ENCODE measurements at places on chromosomes 7 and 10. TPM values are rescaled to one million over a fixed set of nuclear protein-coding genes. Genes with fewer than 3 reads are reported as not detected.

GRCh38 chr7:112882511-112882910 lies 92.3 kb upstream of the TMEM168 start:
- no peak for DNase-seq
- no peak overlapping the region for H3K4me3 ChIP-seq
- no peaks in the 10 kb centered on the region for H3K27me3 ChIP-seq

- no peak overlapping the region for H3K27ac ChIP-seq
- H3K4me1 ChIP-seq: no peaks in the 10 kb centered on the region
- no peak overlapping the region for H3K4me3 ChIP-seq
Measured at GRCh38 chr10:12252882-12253546, 57.0 kb downstream of the CDC123 start.

GUSB gene
- polyA plus RNA-seq: 52.1 TPM

ORC5 gene
- 29.2 TPM for polyA plus RNA-seq

- no peaks in the 10 kb centered on the region for H3K36me3 ChIP-seq
- no peak for DNase-seq
- no peak overlapping the region for H3K27ac ChIP-seq
- no peaks in the 10 kb centered on the region for H3K27me3 ChIP-seq
- no peaks in the 10 kb centered on the region for H3K4me1 ChIP-seq
Measured at GRCh38 chr7:79471699-79472098, 18.2 kb upstream of the MAGI2 start.

DNA sequence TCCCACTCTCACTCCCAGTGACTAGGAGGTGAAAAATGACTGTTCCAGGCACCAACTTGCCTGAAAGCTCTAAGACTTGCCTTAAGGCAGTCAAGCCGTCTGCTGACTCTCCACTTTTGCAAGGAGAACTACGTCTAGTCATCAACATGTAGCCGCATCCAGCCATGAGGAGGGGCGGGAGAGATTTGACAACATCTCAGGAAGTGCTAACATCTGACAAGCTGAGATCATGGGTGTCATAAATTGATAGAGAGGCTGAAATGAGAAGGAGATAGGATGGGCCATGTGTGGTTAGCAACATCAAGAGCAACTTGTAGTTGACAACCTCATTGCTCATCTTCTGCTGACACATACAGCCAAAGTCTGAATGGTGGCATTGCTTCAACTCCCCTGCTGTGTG lies 9.0 kb upstream of the TBXAS1 start:
- no peak overlapping the region for H3K4me3 ChIP-seq
- H3K27me3 ChIP-seq: no peaks in the 10 kb centered on the region
- H3K27ac ChIP-seq: no peak overlapping the region
- no peaks in the 10 kb centered on the region for H3K4me1 ChIP-seq
- no peaks in the 10 kb centered on the region for H3K36me3 ChIP-seq
- no peak for DNase-seq

DNA sequence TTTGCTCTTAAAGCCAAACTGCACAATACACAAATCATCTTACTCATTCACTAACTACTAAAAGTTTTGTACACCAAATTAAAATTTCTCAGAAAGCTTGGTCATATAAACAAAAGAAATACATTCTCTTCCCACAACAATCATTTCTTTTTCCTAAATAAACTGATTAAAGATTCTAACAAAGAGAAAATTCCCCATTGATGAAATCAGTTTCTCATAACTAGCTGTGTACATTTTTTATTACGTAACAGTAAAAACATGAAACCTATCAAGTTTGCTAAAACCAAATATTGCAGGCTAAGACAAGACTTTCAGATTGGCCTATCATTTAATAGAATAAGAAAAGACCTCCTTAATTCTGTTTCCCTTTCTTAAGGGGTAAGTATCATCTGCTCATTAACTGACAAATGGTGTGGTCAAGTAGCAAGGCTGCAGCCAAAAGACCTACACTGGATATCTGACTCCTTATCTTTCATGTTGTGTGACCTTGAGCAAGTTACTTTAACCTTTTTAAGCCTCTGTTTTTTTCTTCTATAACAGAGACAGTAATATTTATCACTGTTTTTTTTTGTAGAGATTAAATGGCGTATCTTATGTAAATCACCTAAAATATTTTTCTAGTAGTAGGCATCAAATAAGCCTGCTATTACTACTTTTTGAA lies 22.4 kb downstream of the NAMPT start:
- H3K27ac ChIP-seq: no peak overlapping the region
- no peak overlapping the region for H3K4me3 ChIP-seq
- DNase-seq: no peak
- H3K27me3 ChIP-seq: no peaks in the 10 kb centered on the region
- H3K36me3 ChIP-seq: peaks cover 49% of the 10 kb centered on the region
- H3K4me1 ChIP-seq: peaks cover 9% of the 10 kb centered on the region

DNA sequence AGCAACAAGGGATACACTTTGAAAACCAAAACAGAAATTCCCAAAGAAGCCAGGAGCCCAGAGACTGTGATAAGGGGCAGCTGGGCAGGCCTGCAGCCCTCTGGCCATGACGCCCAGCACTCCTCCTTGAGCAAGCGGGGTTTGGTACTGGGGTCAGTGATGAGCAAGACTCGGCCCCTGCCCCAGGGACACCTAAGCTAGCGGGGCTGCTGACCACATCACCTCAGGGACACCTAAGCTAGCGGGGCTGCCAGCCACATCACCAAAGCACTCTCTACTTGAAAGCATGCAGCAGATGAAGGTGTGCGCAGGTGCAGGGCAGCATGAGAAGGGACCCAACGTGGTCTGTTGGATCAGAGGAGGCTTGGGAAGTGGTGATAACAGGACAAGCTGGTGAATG lies 108.0 kb upstream of the PPP2R2D start:
- no peaks in the 10 kb centered on the region for H3K27me3 ChIP-seq
- no peak for DNase-seq
- H3K4me3 ChIP-seq: no peak overlapping the region

- H3K4me1 ChIP-seq: no peaks in the 10 kb centered on the region
- H3K4me3 ChIP-seq: no peak overlapping the region
- DNase-seq: no peak
- H3K36me3 ChIP-seq: no peaks in the 10 kb centered on the region
- no peak overlapping the region for H3K27ac ChIP-seq
- peaks cover 3% of the 10 kb centered on the region for H3K27me3 ChIP-seq
Measured at GRCh38 chr10:113921561-113922370, 67.3 kb downstream of the NHLRC2 start.

GRCh38 chr7:157775560-157776332 lies 438.9 kb downstream of the DNAJB6 start:
- no peak overlapping the region for H3K27ac ChIP-seq
- no peak for DNase-seq
- H3K4me1 ChIP-seq: no peaks in the 10 kb centered on the region
- H3K27me3 ChIP-seq: peaks cover 4% of the 10 kb centered on the region

- DNase-seq: no peak
- H3K4me3 ChIP-seq: no peak overlapping the region
- H3K36me3 ChIP-seq: no peaks in the 10 kb centered on the region
Measured at GRCh38 chr10:4214908-4215307, 429.9 kb upstream of the KLF6 start.

VPS37D gene
- 0.29 TPM for polyA plus RNA-seq

GRCh38 chr10:80163741-80164341 lies 31.3 kb downstream of the PLAC9 start:
- peaks cover 94% of the 10 kb centered on the region for H3K36me3 ChIP-seq
- no peak overlapping the region for H3K4me3 ChIP-seq
- DNase-seq: no peak
- H3K27ac ChIP-seq: no peak overlapping the region
- no peaks in the 10 kb centered on the region for H3K27me3 ChIP-seq

DNA sequence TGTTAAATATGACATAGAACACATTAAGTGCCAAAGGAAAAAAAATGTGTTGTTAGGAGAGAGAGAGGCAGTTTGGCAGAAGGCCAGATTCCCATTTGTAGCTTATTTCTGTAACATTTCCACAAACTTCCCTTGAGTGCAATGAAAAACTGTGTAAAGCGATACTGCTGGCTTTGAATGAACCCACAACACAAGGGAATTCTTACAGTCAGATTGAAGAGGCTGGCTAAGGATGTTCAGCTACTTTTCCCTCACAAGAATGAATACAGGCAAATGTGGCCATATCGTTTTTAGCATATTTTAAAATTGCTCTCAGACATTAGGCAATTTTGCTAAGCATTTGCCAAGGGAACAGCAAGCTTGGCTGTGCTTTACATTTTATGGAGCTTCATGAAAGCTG lies 614.1 kb upstream of the FZD8 start:
- DNase-seq: no peak
- H3K27ac ChIP-seq: no peak overlapping the region
- H3K4me3 ChIP-seq: no peak overlapping the region
- no peaks in the 10 kb centered on the region for H3K4me1 ChIP-seq
- H3K36me3 ChIP-seq: no peaks in the 10 kb centered on the region

OR9A2 gene
- not detected for polyA plus RNA-seq

DNA sequence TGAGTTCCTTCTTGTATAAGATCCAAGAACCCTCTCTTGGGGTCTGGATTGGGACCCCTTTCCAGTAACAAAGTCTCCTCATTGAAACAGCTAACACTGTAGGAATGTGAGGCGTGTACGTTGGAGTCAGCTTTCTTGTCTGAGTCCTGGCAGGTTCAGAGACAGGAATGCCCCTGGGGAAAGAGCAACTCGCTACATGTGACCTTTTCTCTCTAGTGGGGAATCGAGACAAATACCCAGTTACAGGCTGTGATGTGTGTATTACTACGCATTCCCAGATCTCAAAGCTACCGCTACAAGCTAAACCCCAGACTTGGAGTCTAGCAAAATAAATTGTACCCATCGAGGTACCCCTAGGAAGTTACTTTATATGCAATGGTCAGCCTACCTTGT lies 85.6 kb upstream of the FRMD4A start:
- no peak overlapping the region for H3K4me3 ChIP-seq
- no peak for DNase-seq
- H3K27ac ChIP-seq: no peak overlapping the region
- H3K27me3 ChIP-seq: peaks cover 38% of the 10 kb centered on the region

GRCh38 chr10:89853781-89854191 lies 152.4 kb downstream of the KIF20B start:
- no peaks in the 10 kb centered on the region for H3K4me1 ChIP-seq
- H3K27ac ChIP-seq: no peak overlapping the region
- no peak overlapping the region for H3K4me3 ChIP-seq
- H3K36me3 ChIP-seq: no peaks in the 10 kb centered on the region
- DNase-seq: no peak

DNA sequence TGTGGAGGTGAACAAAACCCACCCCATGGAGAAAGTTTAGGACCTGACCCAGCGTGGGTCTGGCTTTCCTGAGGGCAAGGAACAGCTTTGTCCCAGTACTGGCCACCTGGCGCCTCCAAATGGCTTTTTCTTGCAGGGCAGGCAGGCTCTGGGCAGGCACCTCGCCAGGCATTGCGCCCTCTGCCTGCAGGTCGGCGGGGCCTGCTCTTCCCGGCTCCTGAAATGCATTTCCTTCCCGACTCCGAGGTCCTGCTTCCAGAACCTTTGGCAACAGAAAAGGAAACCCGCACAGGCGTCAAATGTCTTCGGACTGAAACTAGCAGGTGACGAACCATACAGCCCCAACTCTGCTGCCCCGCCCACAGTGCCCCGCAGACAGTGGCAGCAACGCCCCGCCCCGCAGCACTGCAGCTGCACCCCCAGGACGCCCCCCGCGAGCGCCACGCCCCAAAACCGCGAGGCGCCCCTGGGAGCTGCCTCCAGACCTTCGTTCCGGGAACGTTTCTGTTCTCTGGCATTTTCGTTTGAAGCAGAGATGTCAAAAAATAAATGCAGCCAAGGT lies 65.5 kb downstream of the C10orf143 start:
- DNase-seq: no peak
- no peaks in the 10 kb centered on the region for H3K4me1 ChIP-seq
- H3K36me3 ChIP-seq: no peaks in the 10 kb centered on the region
- H3K27me3 ChIP-seq: no peaks in the 10 kb centered on the region
- no peak overlapping the region for H3K4me3 ChIP-seq

PIK3AP1 gene
- polyA plus RNA-seq: 1.9 TPM

DNA sequence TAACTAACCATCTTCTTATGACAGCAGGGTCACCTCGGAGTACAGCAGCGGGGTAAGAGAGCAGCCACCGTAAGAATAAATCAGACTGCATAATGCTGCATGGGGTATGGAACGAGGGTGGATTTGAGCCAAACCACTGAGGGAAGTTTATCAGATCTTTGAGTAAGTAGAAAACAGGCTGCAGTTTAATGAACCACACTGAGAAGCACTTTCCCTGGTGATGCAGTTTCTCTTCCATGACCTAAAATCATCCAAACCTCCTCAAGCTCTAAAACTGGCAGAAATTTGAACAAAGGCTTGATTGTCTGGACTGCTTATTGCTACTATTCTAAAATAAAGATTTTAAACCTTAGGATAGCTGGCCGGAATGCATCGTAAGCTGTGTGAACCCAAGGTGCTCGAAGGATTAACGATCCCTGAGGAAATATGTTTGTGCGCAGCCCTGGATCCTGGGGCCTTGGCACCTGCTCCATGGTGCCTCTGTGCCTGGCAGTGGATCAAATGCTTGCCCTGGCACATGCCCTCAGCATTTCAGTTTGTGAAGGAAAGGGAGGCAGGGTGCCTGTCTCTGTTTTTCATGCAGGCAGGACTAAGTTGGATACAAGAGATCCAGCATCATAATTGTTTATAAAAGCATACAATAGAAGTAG lies 322.7 kb downstream of the LHFPL3 start:
- no peaks in the 10 kb centered on the region for H3K36me3 ChIP-seq
- no peaks in the 10 kb centered on the region for H3K27me3 ChIP-seq
- H3K4me3 ChIP-seq: no peak overlapping the region

DNA sequence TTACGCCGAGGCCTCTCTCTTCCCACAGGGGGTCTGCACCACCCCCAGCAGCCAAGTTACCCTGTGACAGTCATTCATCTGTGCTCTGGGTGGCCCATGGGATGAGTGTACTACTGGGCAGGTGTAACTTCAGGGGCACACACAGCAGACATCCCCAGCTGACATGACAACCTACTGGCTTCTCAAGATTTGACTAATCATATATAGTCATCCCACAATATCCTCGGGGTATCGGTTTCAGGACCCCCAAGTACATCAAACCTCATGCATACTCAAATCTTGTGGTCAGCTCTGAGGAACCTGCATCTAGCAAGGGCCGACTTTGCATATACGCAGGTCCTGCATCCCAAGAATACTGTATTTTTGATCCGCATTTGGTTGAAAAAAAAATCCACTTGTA lies 336.9 kb upstream of the C7orf33 start:
- peaks cover 2% of the 10 kb centered on the region for H3K27me3 ChIP-seq
- DNase-seq: no peak
- H3K36me3 ChIP-seq: no peaks in the 10 kb centered on the region

DNA sequence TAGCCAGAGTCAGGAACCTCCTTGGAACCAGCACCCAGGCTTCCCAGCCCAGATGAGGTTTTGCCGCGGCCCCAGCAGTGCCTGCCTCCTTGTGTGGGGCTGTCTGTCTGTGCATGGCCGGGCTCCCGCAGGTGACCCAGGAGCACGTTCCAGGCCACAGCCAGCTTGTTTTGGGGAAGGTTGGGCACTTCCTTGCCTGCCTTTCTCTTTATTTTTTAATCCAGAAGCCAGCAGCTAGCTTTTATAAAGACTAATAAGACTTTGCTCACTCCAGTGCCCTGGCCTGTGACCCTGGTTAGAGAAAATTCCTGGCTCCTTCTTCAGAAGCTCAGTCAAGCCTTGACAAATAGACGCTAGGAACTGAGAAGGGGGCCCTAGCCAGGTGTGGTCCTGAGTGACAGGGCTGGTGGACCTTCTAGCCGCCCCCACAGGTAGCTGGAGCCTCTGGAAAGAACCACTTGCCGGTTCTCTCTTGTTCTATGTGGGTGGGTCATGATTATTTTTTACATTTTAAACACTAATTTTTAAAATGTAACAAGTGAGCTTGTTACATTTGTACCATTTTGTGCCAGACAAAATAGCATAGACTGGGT lies 837 bp downstream of the SLC29A3 start:
- peaks cover 8% of the 10 kb centered on the region for H3K36me3 ChIP-seq
- peak overlapping the region; percentile 66 for H3K4me3 ChIP-seq
- peak overlapping the region; percentile 44 for H3K27ac ChIP-seq
- no peaks in the 10 kb centered on the region for H3K27me3 ChIP-seq
- peaks cover 23% of the 10 kb centered on the region for H3K4me1 ChIP-seq
